ENCODE measurements at places on chromosomes 12 and 14.

GRCh38 chr12:123165537-123165936, 14.6 kb upstream of the PITPNM2 start:
- DNase-seq, result no peak

GRCh38 chr12:123120452-123121166, 30.3 kb downstream of the PITPNM2 start:
- DNase-seq, result peak; percentile 26

- no peak for DNase-seq
Measured at GRCh38 chr12:106764738-106765137, 9.7 kb upstream of the RIC8B start.

- no peak for DNase-seq
Measured at GRCh38 chr14:64178814-64179213, 115.4 kb downstream of the ESR2 start.

- no peak for DNase-seq
Measured at GRCh38 chr14:66735853-66736252, 227.9 kb downstream of the GPHN start.

GRCh38 chr14:60631842-60632241, 17.4 kb downstream of the SIX1 start:
- no peak for DNase-seq

GRCh38 chr12:110102255-110102654, 21.9 kb upstream of the IFT81 start:
- peak; percentile 15 for DNase-seq

GRCh38 chr12:65765436-65765813, 58.9 kb upstream of the HMGA2 start:
- no peak for DNase-seq

DNA sequence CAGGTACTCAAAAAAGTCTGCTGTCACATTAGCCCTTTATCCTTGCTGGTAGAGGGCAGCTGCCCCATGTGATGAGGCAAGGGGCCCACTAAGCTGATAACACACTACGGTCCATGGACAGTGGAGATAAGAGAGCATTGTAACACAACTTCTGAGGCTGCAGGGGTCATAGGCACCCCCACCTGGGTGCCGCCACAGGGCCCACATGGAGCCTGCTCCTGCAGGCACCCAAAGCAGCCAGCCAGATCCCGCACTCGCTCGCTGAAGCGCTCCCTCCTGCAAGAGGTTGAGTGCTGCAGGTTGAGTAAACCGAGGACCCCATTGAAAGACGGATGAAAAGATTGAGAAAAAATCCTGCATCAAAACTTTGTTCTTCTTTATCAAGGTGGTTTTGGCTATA, 566.3 kb upstream of the NOVA1 start:
- no peak for DNase-seq

GRCh38 chr12:75239987-75240386, 30.3 kb upstream of the KCNC2 start:
- no peak for DNase-seq

DNA sequence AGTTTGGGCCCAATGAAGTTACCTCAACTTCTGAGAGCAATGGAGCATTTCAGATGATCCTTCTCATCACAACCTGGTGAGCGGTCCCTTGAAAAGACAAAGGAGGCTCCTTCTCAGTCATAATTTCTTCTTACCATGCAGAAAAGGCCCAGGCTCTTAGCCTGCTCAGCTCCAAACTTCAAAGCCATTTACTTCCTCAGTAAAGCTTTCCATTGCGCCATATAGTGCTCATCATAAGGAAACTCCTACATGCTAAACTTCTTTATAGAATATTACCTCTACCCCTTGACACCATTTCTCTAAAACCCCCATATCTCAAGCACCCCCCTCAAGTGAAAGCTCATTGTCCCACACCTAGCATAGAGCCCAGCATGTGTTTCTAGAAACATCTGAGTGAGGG, 127.1 kb downstream of the GTF2A1 start:
- no peak for DNase-seq

GRCh38 chr12:52860102-52860823, 11.5 kb upstream of the KRT78 start:
- DNase-seq, result no peak

DNA sequence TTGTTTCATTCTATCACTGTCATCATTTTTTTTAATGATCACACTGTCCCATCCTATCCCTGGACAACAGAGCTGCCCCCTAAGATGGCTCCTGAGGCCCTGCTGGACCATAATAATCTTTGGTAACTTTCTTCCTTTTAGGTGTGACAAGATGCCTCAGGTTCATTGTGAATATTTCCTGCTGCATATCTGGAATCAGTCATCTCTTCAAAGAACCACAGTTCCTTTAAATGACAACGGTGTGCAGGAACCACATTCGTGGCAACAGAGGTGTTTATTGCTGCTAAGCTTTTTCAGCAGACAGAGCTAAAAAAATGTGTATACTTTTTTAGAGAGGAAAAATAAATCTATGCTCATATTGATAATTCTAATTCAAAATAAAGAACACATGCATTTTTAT, 312.9 kb downstream of the MED13L start:
- no peak for DNase-seq

DNA sequence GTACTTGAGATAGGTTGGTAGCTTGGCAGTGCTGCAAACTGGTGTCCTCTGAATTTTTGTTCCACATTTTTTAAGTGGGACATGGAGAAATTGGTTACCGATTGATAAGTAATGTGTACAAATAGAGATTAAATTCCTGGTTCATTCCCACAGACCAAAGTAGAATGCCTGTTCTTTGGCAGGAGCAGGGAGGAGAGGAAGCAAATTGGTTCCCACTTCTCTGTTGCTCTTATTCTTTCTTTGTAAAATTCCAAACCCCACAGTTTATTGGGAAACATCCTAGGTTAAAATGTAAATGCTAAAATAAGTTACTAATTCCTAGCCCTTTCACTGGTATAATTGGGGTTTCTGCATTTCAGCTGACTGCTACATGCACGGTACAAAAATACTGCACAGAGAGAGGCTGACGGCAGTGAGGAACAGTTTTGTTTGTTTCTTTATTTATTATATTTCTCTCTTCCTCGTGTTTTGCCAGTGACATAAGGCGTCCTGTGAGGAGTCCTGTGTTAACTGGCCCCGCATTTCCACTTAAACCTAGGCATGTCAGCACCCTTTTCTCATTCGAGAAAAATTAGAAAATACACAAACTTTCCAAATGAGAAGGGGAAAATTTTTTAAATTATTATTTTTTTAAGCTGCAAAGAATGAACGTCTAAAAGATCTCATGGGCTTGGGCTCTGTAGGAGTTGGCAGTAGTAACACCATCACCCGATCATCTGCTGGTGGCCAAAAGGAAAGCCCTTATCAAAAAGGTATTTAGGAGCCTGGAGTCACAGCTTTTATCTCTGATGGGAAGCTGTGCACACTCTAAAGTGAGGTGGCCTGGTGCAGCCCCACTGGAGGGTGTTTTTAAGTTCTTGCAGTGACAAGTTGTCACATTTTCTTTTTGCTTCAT, 25.4 kb upstream of the BCL7A start:
- no peak for DNase-seq

GRCh38 chr14:88026890-88027289, 22.0 kb downstream of the GPR65 start:
- peak; percentile 35 for DNase-seq

Measured in CD4-positive, alpha-beta T cell treated with Interleukin-1 beta for 1 hour (primary cell).